T-cell (primary cell): ENCODE measurements at places on chromosomes 16 and 17. TPM values are rescaled to one million over a fixed set of nuclear protein-coding genes. Genes with fewer than 3 reads are reported as not detected.

Gene C17orf113
- total RNA-seq, result 0.93 TPM

Gene TMEM100
- not detected for total RNA-seq

Gene KCTD13
- 87.3 TPM for total RNA-seq

Gene ABHD15
- 7.9 TPM for total RNA-seq

Gene ADAMTS18
- total RNA-seq, result not detected

Gene KRTAP4-5
- not detected for total RNA-seq
